ENCODE measurements at places on chromosomes 6 and 20.

DNA sequence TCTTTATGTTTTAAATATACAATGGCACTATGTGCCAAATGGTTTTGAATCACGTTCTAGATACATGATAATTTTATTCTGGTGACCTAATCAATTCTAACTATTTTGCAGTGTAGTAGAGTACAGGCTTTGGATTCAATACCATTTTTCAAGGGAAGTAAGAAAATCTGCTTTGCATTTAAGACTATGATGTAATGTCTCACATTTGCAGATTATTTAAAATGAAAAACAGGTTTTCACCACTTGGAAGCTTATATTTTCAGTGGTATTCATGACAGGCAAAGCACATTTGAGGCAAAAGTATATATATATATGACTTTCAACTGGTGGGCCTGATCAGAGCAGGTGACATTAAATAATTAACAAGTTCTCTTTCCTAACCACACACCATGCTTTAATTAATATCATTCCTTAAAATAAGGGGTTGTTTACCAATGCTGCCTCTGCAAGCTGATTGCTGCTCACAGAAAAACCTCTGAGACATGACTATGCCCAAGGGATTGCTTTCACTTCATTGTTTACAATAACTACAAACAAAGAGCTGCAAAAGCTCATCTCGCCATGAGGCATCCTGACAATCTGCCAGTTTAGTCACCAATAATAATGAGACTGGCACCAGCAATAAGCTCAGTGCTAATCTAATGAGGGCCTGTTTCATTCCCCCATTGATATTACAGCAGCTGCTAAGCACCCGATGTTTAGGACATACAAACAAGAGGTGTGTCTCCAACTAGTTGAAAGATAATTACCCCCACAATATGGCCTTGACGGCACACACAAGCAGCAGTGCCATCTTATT lies 1176.0 kb upstream of the GJE1 start:
- no peak for DNase-seq

DNA sequence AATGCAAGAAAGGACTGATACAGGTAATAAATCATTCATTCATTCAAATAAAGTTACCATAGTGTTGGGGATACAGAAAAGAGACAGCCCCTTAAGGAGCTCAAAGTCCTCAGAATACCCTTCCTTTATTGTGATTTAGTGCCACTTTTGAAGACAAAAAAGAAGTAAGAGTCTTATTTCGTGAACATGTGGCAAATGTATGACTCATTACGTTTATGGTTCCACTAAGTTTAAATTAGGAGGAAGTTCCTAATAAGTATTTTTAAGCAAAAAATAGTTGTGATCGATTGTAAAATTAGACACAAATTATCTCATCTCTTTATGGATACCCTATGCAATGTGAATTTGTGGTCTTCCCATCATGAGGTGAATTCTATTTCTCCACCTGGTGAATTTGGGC lies 38.5 kb upstream of the GCLC start:
- no peak for DNase-seq

DNA sequence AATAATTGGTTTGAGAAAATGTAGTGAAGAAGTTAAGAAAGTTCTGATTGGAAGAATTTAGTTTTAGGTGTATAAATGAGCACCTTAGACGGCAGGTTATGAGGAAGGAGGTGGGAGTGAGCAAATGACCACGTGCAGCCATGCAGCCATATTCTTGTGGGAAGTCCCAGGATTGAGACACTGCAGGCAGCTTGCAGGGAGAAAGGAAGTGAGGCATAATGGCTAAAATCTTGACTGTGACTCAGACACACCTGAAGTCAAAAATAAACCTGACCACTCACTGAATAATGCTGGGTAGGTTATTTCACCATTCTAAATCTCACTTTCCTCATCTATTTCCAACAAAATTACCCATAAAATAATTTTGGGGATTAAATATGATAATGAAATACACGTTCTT lies 16.6 kb downstream of the DSE start:
- DNase-seq, result no peak

DNA sequence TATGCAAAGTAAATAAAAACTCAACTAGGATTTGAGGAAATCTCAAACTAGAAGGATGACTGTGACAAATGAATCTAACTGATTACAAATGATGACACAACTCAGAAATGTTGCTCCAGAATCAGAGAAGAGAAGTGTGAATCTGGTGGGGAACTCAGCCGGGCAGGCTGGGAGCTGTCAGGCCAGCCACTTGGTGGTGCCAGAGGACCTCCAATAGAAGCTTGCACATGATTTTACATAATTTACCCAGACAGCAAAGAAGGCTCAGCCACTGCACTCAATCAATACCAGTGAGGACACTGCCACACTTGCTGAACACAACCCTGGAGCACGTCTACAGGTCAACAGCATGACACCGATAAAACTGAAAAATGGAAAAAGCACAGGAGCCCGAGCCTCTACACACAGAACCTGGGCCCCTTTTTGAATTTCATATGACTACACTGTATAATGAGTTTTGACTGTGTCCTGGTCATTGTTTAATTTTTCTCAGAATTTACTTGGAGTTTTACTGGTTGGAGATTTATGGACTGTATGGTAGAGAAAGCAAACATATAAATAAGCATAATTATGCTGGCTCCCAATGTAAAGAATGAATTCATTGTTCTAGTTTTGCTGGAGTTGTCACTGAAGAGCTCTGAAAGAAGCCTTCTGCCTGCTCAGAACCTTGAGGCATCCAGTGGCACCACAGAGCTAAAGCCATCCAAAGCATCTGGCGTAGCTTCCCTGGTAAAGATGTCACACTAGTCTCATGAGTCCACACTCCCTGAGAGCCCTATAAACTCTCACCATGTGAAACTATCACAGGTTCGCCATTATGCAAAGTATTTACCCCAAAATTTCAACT lies 296.5 kb downstream of the THBS2 start:
- no peak for DNase-seq

- no peak for DNase-seq
These were observed 826 bp upstream of the PYGB start for GRCh38 chr20:25247000-25247517.

DNA sequence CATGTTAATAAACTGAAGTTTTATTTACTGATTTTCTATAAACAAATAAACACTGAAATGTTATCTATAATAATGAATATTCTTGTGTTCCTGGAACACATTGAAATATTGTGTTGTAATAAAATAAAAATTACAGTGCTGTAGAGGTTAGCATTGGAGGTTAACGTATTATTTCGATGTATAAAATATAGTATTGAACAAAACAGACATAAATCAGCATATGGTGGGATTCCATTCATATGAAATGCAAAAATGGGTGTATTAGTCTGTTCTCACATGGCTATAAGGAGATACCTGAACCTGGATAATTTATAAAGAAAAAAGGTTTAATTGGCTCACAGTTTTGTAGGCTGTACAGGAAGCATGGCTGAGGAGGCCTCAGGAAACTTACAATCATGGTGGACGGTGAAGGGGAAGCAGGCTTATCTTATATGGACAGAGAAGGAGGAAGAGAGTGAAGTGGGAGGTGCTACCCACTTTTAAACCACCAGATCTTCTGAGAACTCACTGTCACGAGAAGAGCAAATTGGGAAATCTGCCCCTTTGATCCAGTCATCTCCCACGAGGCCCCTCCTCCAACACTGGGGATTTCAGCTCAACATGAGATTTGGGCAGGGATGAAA lies 24.6 kb upstream of the BMP6 start:
- no peak for DNase-seq

DNA sequence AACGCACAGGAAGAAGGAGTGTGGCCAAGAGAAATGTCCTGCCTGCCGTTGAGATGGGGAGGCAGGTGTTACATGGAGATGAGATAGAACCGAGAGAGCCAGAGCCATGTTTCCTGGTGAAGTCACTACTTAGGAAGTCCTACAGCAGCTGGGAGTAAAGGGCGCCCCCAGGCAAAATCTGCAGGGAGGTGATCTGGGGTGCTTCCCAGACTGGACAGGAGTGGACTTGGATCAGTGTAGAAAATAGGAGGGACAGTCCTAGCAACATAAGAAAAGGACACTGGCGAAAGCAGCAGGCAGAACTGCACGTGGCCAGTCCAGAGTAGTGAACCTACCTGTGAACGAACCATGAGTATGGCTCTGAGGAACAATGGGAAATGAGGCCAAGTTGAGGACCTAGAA lies 85.3 kb downstream of the CD164 start:
- DNase-seq, result no peak

DNA sequence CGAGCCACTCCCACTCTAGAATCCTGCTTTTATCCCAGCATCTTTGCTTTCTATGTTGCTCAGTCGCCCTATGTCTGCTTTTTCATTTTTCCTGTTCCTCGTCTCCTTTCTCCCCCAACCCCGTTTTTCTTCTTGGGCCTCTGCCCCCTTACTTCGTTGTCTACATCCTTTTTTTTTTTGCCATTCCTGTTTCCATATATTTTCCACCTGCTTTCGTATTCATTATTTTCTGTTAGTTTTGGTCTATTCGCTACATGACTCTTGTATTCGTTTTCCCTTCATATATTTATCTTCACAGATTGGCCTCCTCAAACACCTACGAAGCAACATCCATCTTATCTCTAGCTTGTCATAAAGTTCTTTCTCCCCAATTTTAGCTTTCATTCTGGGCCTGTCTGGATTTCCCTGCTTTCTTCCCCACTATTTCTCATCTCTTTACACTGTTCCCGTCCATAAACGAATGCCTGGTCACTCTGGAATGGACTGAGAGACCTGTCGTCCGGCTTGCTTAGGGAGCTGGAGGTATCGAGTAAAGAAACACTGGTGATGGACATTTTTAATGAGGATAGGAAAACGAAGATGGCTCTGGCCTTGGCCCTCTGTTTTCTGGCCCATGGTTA lies 915 bp downstream of the PRRC2A start:
- DNase-seq, result no peak

- DNase-seq, result no peak
These were observed 60.9 kb upstream of the SMIM8 start for GRCh38 chr6:87261534-87261933.

DNA sequence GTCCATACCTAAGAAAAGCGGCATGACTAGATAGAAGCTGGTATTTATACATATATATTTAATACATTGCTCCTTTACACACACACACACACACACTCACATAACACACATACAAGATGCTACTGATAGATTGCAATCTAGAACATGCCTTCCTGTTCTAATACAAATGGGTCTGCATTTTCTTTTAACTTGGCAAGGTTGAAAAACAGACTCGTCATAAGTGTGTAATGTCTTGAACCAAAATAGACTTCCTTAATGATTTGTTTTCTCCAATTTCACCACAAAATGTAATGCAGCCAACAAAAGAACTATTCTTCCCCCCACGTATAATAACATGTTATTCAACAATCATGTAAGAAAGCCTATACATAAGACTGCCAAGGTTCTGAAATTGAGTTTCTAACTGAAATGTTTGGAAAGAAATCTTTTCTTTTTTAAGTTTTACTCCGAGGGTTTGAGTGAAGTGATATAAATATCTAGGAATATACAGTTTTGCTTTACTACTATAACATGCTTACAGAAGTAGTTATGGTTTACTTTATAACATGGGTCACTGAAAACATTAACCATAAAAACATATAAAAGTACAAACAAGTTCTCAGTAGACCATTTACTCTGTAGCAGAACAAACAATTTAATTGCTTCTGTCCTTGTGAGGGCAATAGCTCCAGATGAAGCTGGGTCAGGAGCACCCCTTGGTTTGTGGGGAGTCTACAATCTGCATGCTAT lies 207.5 kb downstream of the FOXC1 start:
- no peak for DNase-seq

- no peak for DNase-seq
These were observed 64.8 kb upstream of the NRSN1 start for GRCh38 chr6:24060982-24061754.

DNA sequence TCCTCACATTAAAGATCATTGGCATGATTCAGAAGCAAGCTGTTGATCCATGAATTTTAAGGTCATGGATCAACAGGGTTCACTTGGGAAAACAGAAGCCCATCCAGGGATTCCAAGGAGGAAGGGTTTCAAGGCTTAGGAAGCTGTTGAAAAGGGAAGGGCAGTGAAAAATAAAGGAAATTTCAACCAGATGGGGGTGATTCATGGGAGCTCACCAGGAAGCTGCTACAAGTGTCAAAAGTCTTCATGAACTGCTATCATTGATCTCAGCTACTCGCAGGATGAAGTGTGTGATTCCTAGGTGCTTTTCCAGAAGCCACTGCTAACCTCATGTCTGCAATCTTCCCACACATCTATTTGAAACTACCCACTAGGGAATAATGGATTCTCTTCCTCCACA lies 26.2 kb downstream of the ADTRP start:
- DNase-seq, result no peak

DNA sequence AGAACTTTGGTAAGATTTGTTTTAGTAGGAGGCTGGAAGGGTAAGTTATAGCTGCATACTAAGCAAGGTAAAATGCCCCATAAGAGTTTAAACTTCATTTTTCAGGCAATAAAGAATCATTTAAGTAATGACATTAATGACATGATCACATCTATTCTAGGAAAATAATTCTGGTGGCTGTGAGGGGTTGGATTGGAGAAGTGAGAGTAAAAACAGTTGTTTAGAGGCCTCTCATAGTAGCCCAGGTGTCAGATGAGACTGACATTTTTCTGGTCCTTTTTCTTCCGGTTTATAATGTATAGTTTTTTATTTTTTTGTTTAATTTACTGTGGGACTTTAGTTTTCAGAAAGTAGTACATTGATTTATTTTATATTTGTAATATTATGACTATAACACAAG lies 40.8 kb downstream of the ITCH start:
- DNase-seq, result no peak

DNA sequence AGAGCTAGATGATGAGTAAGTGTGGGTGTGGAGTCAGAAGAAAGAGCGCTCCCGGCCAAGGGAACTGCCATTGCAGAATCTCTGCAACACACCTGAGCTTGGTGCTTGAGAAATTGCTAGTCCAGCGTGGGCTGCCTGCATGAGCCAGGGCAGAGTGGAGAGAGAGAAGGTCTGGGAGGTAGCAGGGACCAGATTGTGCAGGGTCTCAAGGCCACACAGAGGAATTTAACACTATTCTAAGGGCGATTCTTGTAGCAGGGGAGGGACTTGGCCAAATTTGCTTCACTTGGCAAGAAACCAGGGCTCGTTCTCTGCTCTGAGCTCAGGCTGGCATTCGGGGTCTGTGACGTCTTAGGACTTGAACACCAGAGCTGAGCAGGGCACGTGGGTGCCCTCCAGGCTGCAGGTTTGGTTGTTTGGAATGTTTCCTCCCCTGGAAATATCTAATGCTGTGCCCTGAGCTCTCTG lies 53.5 kb downstream of the BCAS4 start:
- DNase-seq, result no peak

DNA sequence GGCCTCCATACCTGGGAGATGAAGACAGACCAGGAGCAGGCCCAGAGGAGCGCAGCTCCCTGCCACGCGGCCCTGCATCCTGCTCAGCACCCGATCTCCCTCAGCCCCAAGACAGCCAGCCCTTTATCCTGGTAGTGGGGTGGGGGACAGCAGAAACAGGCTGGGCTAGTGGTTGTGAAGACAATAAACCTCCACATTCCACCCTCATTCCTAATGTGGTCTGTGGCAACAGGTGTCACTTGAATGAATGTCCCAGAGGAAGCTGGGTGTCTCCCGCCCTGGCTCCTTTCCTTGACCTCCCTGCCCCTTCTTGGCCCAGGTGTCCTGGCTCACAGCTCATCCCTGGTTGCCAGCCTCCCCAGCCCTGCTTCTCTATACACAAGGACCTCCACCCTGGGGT lies at the start of gene C6orf15:
TSS of gene C6orf15 (minus strand) at position 98 of the 400 bp plus-strand sequence. CDS start at position 78, 20 bp downstream.
- no peak for DNase-seq

- DNase-seq, result no peak
These were observed at the start of gene SAMD5 for GRCh38 chr6:147508042-147508865. TSS of gene SAMD5 (plus strand) at chr6:147508690. CDS start at chr6:147508929, 239 bp downstream.

Data from cortex of kidney (tissue), 1 donor.